Stimulated activated CD4-positive, alpha-beta T cell treated with anti-CD3 and anti-CD28 coated beads, Interleukin-15, amount 100 ng/mL, for 24 hours (primary cell): ENCODE measurements at places on chromosomes 7 and 10.
A peak's percentile ranks its signal among the peaks of the same experiment; 100 is the strongest.

DNA sequence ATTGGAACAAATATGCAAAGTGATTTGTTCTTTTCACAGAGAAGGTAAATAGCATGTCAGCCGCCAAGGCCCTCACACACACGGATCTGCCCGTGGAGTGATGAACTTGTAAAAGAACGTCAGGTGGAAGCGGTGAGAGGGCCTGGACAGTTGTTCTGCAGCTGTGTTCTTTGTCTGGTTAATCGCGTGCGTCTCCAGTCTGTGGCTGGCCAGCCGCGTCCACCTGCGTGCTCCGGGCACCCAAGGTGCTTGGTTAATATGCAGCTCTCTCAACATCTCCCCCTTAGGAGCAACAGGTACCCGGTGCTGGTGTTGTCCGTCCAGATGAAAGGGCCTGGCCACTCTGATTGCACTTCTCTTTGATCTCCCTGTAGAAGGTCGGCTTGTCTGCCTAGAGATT is 162.9 kb downstream of the MGMT start:
- no peak for DNase-seq

- DNase-seq: no peak
Observed at GRCh38 chr7:4825081-4825480, 36.7 kb downstream of the PAPOLB start.

DNA sequence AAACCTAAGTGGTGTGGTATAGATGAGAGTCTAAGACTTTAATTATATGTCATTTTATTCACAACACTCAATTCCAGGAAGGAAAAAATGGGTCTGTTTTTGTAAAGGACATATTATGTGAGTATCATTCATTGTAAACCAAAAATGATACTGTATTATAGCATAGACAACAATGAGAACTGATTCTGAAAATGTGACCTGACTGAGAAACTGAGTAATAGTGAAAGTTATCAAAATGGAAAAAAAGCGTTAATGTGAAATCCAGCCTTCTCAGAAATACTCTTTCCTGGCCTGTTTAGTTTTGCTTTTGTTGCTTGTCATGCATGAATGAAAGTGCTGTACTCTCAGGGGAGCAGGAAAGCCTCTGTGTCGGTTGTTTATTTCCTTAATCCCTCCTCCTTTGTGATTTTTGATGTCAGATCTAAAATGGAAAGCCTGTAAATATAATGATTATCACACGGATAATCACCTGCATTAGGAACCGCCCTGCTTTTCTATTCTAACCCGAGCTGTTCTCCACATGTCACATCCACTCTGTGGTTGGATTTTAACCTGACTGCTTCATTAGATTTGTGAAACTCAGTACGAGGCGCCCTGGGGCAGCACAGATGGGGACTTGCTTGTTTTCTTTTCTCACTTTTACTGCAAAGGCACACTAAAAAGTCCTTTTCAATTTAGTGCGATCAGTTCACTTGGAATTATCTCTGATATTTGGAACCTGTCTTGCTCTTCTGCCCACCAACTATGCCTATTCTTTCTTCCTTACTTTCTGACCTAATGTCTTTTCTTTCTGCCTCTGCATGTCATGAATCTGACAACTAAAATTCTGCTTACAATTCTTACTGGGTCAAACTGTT is 240.9 kb upstream of the KAT6B start:
- peak; percentile 65 for DNase-seq

GRCh38 chr7:111756687-111757178 is 194.4 kb upstream of the IMMP2L start:
- no peak for DNase-seq

DNA sequence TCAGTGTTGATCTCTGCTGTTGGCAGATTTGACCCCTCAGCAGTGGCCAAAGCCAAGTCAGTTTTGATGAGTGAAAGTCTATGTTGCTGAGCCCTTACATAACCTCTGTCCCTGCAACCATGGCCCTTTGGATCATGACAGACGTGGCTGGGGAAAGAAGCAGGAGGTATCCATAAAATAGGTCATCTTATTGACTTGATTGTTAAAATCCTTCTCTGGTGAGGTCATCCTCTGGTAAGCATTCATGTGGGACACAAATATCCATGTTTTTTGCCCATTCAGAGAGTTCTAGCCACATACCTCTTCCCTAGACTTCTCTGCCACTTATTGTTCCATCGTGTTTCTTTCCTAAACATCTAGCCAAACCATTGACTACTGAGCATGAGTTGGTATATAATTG is 251.9 kb upstream of the PTER start:
- no peak for DNase-seq

- DNase-seq: no peak
Observed at GRCh38 chr10:94075506-94075905, 81.8 kb downstream of the PLCE1 start.

DNA sequence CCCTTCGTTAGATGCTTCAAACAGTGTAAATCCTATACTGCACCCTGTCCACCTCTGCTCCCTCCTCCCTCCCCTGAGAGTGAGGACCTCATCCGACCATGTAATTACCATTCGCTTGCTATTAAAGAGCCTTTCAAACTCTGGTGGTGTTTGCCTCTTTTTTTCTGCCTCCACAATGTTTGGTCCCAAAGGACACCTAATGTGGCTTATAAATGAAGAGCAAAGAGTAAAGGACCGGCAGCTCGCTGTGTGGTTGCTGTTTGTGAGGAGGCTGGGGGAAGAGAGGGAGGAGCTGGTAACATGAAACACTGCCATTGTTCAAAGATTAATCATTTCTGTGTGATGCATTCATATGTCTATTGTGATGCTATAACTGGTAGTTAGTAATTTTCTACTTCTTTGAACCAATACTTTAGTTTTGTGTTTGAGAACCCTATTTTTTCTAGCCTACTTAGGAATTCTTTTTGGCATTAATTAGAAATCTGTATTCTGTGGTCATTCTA is 27.9 kb downstream of the MTURN start:
- peak; percentile 15 for DNase-seq

GRCh38 chr10:21092683-21093524 is 195.8 kb upstream of the NEBL start:
- DNase-seq: no peak

- no peak for DNase-seq
Observed at GRCh38 chr7:32459788-32460187, 30.4 kb downstream of the LSM5 start.

GRCh38 chr10:124739986-124740368 is 4.2 kb downstream of the FAM53B start:
- no peak for DNase-seq

DNA sequence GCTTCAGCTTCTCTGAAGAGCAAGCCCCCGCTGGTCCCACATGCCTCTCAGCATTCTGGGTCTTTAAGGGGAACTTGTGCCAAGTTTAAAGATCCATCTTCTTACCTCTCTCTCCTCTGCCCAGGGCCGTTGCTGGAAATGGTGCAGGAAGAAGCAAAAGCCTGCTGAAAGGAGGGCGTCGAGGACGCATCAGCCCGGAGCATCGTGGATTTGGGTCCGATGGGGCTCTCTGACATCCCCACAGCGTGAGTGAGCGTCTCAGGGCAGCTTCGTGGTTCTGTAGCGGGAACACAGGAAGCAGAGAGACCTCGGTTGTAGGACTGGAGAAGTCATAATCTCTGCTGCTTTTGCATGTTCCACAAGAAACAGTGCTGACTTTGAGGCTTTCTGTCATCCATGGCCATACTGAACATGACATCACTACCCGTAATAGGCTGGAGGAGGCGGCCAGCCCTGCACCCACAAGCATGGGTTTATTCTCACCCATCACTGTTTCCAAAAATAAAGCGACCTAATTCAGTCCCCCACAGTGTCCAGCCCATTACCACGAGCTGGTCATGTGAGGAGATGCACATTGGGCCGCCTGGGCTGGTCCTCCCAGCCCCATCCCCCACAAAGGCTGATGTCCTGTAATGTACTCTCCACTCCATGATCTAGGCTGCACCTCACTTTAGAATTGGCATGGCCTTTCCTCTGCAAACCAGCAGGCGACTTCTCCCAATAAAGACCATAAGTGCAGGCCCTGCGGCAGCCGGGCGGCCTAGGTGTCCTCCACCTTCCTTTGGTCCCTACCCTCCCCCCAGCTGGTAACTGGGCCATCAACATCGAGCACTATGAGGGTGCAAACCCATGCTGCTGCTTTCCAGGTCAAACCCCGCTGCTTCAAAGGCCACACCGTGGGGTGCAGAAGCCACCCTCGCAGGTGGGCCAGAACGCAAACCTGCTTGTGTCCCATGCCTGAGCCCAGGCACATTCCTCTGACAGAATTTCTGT is 276.9 kb downstream of the TNS3 start:
- no peak for DNase-seq

DNA sequence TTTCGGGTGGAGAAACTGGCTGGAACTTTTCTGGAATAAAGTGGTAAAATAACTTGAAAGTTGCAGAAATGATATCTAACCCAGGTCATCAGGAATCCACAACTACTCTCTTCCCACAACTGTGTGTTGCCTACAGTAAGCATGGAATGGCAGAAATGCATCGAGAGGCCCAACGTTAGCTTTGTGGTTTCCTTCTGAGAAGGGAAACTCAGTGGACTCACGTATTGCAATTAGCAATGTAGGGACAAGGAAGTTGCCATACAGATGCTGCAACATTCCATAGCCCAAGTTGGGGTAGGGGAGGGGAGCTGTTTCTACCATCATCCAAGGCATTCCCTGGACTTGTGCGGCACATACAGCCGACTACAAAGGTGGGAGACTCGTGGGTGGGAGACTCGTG is 1.9 kb downstream of the PON1 start:
- DNase-seq: no peak

GRCh38 chr10:119691726-119692125 is 34.1 kb upstream of the INPP5F start:
- DNase-seq: no peak

DNA sequence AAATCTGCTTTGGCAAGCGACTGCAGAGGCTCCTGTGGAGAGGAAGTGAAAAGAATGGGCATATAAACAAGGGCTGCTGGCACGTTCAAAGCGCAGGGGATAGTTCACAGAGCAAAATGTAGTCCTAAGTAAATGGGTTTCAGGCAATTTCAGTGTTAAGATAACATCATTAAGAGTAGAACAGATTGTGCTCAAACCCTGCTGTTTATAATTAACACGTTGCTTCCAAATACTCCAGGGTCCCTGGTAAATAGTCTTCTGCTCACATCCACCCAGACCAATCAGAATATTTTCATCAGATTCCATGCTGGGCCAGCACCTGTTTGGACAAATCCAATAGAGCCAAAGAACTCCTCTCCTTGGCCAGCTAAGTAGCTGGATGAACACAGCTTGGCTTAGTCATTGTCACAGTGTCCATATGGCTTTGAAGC is 81.4 kb downstream of the ORC5 start:
- no peak for DNase-seq

DNA sequence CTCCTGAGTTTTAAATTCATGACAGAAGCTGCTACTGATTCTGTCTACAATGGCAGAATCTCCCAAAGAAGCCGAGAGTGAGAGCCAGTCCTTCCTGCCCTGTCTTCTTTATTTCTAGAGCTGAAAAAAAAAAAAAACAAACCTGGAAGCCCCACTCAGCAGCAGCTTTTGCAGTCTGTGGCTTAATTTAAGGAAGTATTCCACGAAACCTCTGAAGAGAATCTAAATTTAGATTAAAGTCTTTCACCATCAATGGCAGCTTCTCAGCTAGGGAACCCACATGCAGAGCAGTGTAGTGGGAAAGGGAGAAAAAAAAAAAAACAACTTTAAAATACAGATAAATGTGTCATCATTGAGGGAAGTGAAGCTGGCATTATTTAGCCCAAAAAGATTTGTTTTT is 23.4 kb downstream of the SMURF1 start:
- DNase-seq: no peak

- no peak for DNase-seq
Observed at GRCh38 chr10:74047304-74047703, 49.4 kb downstream of the VCL start.

DNA sequence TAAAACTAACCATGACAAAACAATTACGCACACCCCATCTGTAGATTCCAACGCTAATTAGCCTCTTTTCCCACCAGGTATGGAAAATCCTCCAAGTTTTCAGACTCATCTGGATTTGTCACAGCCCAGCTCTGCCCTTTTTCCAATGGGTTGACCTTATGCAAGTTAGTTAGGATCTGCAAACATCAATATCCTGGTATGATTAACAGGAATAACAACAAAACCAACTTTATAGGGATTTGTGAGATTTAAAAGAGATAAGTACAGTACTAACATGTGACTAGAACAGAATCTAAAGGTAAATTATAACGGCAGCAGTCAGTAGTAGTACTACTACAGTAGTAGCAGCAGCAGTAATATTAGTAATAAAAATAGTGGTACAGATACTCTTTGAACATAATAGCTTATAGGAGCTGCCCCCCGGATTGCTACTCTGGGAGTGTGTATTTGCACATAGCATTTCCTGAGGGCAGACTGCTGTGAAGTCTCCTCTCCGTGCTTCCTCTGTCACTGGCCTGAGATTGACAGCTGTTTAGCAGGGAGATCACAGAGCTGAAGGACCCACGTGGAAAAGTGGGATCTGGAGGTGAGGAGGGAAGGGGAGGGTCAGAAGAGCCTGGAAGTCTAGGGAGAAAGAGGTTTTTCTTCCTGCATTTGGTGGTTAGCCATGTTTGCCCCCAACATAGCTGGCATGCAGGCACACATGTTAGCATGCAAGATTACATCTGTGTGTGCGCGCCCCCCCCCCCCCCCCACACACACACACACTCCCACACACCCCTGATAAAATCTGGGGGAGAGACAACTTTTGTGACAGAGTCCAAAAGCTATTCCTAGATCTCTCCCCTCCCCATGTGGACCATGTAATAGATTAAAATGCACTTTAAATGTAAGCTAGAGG is 73.3 kb upstream of the FAM171A1 start:
- DNase-seq: no peak

- no peak for DNase-seq
Observed at GRCh38 chr7:38310591-38311101, 37.2 kb upstream of the TARP start.

DNA sequence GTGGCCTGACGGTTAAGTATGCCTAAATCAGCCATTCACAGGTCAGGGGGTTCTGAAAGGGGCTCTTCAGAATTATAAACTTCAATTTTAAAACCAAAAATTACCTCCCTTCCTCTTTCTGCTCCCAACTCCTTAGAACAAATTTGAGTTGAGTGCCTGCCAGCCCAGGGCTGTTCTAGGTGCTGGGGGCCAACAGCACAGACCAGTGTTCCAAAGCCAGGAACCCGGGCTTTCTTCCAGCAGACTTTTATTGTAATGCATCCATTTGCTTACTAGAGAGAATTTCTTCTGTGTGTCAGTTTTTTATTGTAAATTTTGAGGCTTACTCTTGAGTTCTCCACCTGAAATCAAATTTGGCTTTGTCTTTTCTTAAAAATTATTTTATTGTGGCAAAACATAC is 238.5 kb downstream of the CACNB2 start:
- DNase-seq: no peak

GRCh38 chr7:80151274-80151665 is 16.6 kb downstream of the GNAI1 start:
- DNase-seq: peak; percentile 46

DNA sequence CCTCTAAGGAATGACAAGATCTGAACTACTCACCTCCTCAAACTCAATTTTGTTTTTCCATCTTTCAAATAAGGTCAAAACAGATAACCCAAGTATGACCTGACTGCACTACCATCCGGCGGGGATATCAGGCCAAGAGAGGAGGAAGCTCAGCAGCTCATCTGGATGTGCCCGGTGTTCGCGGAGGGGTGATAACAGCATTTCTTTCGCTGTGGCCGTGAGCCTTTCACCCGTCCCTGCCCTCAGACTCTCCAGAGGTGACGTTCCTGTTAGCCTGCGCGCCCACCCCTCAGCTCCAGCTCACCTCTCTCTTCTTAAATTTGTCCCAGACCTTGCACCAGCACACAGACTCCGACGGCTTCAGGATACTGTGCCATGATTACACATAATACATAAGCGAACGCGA is 526 bp downstream of the ZNF248 start:
- peak; percentile 43 for DNase-seq
